ENCODE measurements at places on chromosomes 1 and 21.
A peak's percentile ranks its signal among the peaks of the same experiment; 100 is the strongest.

DNA sequence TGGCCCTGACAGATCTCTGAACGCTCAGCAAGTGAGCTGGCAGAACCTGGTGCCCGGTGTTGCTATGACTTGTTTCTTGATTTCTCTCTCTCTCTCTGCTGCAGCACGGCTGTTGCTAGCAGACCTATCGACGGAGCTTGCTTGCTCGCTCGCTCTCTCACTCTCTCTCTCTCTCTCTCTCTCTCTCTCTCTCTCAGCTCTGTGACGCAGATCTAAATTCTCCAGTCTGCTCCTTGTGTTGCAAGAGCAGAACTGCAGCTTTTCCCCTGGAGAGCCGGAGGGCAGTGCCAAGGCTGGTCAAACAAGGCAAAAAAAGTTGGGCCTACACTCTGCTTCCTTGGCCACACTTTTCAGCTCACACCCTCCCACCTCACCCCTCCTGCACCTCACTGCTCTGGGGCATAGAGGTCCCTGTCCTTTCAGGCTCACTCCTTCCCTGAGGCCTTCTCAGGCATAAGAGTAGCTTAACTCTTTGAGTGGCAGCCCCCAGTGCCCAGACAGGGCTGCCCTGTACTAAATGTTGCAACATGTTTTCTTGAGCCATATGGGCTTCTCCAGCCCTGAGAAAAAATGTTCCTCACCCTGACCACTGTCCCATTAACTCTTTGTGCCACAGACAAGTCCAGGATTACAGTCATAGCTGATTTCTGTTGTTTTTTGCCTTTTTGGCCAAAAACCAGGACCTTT lies 72.2 kb downstream of the CD46 start:
- peak; percentile 75 for DNase-seq

GRCh38 chr1:228411548-228412430 lies 4.9 kb downstream of the TRIM17 start:
- DNase-seq = no peak

GRCh38 chr1:234558330-234558836 lies 51.6 kb downstream of the IRF2BP2 start:
- DNase-seq = no peak

DNA sequence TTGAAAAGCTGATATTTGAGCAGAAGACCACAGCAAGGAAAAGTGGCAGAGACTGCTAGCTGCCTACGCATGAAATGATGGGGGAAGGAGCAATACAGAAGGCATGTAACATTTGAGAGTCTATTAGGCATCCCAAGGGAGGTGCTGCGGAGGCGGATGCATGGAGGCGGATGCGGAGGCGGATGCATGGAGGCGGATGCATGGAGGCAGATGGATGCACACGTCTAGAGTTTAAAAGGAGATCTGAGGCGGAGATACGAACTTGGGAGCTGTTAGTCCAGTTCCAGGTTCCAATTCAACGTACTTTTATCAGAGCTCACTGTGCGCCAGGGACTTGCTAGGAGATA lies 744 bp upstream of the DDX20 start:
- no peak for DNase-seq

- no peak for DNase-seq
Observed at GRCh38 chr1:6500544-6501278, 9.2 kb upstream of the PLEKHG5 start.

DNA sequence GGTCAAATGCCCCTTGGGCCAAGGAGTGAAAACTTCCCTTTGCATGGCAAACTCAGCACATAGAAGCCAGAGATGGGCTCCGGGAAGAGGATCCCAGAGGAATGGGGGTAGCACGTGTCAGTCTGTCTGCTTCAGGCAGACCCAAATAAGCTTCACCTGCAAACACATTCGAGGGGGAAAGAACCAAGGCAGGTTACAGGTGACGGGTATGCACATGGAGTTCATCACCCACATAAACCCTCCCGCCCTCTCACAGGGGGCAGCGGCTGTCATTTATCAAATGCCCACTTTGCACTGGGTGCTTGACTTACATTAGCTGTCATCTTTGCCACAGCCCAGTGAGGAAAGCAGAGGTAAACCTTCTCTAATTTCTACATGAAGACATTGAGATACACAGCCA lies 73.0 kb upstream of the TLR5 start:
- DNase-seq = no peak

- no peak for DNase-seq
Observed at GRCh38 chr1:111249960-111250359, 22.4 kb downstream of the CHI3L2 start.

All from left ventricle myocardium inferior (tissue), 1 donor.